ENCODE measurements at places on chromosomes 6 and 20. TPM values are rescaled to one million over a fixed set of nuclear protein-coding genes. Genes with fewer than 3 reads are reported as not detected.

- no peak for DNase-seq
Measured at GRCh38 chr6:48069280-48069679, 41.7 kb downstream of the PTCHD4 start.

DNA sequence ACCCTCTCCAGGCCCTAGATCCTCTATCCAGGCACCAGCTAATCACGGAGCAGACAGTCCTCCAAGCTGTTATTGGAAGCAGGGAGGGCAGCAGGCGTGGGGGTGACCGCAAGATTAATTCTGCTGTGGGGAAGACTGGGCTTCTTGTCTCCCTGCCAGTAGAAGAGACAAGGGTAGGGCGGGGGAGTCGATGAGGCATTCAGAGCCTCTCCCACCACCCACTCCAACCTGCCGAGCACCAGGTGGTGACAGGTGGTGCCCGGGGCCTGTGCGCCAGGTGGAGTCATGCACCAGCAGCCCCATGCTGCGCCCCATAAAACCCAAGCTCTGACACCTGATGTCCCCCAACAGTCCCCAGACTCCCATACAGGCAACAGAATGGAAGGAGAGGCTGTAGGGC, 89.6 kb downstream of the CDH22 start:
- no peak for DNase-seq

DNA sequence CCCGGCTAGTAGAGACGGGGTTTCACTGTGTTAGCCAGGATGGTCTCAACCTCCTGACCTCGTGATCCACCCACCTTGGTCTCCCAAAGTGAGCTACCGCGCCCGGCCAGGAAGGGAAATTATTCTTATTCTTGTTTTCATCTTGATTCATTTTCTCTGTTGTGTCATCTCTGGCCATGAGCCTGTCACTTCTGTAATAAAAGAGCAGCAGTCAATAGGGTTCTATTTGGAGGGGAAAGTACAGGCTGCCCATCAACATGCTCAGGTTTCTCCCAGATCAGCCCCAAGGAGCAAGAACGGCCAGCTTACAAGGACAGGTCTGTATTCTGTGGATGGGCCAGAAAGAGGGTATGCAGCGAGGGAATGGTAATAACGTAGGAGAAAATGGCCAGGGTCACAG, 345.0 kb downstream of the PREX1 start:
- no peak for DNase-seq

DNA sequence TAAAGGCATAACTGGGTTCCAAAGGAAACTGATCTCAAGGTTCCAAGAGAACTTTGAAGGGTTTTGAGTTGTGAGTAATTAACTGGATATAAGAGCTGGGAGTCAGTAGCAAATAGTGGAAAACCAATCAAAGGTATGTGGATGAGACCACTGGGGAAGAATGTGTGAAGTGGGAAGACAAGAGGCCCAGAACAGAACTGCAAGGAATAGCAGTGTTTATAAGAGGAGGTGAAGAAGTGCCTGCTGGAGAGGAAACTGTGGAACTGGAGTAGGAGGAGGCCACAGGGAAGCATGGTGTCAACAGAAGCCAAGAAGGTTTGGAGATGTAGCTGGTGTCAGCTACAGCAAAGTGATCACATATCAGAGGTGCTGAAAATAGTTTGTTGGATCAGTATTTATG, 18.7 kb upstream of the HDAC2 start:
- DNase-seq: no peak

- DNase-seq: no peak
Measured at GRCh38 chr6:45428727-45429126, 51.0 kb upstream of the SUPT3H start.

- no peak for DNase-seq
Measured at GRCh38 chr6:67393356-67393755, 1241.7 kb upstream of the ADGRB3 start.

- DNase-seq: no peak
Measured at GRCh38 chr20:57265997-57266290, 497 bp downstream of the BMP7 start.

- no peak for DNase-seq
Measured at GRCh38 chr6:83958241-83958685, 75.3 kb upstream of the MRAP2 start.

GRCh38 chr6:100343316-100344077, 121.2 kb downstream of the SIM1 start:
- no peak for DNase-seq

- DNase-seq: no peak
Measured at GRCh38 chr6:166444446-166444845, 61.7 kb upstream of the MPC1 start.

GRCh38 chr20:3043322-3043721, at the start of gene GNRH2:
GNRH2 (plus strand) TSS chr20:3043622; CDS start chr20:3044415, 793 bp downstream.
- DNase-seq: no peak

GRCh38 chr6:82924799-82925535, 140.7 kb downstream of the UBE3D start:
- DNase-seq: no peak

- DNase-seq: no peak
Measured at GRCh38 chr6:39203436-39204159, 25.7 kb downstream of the KCNK5 start.

- DNase-seq: peak; percentile 35
Measured at GRCh38 chr6:134080171-134080795, 27.9 kb upstream of the SLC2A12 start.

SRC gene
- total RNA-seq: 60.5 TPM

BANF2 gene
- total RNA-seq: not detected

SEMG1 gene
- not detected for total RNA-seq

CST2 gene
- 7.0 TPM for total RNA-seq

RHAG gene
- total RNA-seq: not detected

OR2H1 gene
- not detected for total RNA-seq
